ENCODE measurements at places on chromosomes 11 and 22.

GRCh38 chr22:21032037-21032867 lies at the start of gene SLC7A4:
TSS of gene SLC7A4 (minus strand) at chr22:21032561. CDS start at chr22:21031812, 749 bp downstream.
- DNase-seq = no peak

- DNase-seq = no peak
Measured at GRCh38 chr22:46029574-46030200, 52.7 kb upstream of the WNT7B start.

DNA sequence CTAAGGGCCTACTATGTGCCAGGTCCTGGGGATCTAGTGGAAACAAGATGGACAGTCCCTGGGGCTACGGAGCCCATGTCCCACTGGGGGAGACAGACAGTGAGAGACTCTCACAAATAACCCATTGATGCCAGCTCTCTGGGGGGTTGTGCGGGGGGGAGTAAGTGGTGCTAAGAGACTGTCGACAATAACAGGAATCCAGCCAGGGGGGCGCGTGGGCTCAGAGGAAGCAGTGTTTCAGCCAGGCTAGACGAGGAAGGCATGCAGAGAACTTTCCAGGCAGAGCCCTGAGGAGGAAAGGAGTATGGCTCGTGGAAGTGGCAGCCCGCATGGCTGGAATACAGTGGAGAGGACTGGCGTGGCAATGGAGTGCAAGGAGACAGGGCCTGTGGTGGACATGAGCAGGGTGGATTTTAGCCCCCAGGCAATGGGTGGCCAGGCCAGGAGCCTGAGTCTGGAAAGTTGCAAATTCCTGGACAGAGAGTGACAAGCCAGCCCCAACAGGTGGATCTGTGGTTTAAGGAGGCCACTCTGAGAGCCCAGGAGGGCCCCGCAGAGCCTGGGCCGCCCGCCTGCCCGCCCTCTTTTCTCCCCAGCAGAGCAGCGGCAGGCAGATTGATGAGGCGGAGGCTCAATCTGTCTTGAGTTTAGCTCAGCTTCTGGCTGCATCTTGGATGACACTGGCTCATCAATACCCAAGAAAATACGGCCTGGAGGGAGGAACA lies 40.0 kb upstream of the TCF20 start:
- no peak for DNase-seq

DNA sequence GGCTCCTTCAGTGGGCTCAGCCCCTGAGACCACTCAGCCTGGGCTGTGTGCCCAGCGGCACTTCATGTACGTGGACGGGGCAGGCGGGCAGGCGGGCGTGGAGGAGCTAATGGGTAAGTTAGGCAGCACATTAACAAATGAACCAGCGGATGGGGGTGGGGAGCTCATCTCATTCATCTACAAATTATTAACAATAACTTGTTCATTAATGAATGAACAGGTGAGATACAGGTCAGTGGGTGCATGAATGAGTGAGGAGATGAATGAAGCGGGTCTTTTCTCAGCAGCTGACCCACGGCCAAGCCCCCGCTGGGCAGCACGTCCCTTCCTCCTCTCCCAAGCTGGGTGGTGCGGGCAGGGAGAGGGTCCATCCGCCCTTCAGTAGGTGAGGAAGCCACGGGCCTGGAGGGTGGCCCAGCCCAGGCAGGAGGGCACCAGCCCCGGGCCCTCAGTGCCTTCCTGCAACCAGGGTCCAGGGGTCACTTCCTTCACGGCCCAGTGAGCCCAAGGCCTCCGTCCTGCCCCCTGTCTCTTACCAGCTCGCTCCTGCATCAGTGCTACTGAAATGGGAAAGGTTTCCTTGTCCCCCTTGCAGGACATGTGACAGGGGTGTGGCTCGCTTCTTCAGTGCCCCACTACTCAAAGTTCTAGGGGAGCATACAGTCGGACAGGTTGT lies 60.5 kb upstream of the KCNQ1OT1 start:
- DNase-seq = no peak

- DNase-seq = no peak
Measured at GRCh38 chr11:58027341-58027740, 3.4 kb upstream of the OR6Q1 start.

GRCh38 chr11:45021001-45021400 lies 70.3 kb upstream of the TP53I11 start:
- DNase-seq = no peak

- no peak for DNase-seq
Measured at GRCh38 chr11:114147375-114148012, 88.0 kb downstream of the ZBTB16 start.

- no peak for DNase-seq
Measured at GRCh38 chr11:116641561-116642045, 131.2 kb downstream of the BUD13 start.

- DNase-seq = no peak
Measured at GRCh38 chr22:24321999-24322398, 51.4 kb downstream of the SPECC1L start.

GRCh38 chr11:93659841-93660240 lies 1.6 kb upstream of the CEP295 start:
- no peak for DNase-seq

GRCh38 chr11:73585834-73586575 lies 11.9 kb downstream of the FAM168A start:
- no peak for DNase-seq

- DNase-seq = no peak
Measured at GRCh38 chr11:78603792-78604191, 29.1 kb upstream of the NARS2 start.

All from NCI-H1048 (cell line).